ENCODE measurements at places on chromosomes 2 and 18.

DNA sequence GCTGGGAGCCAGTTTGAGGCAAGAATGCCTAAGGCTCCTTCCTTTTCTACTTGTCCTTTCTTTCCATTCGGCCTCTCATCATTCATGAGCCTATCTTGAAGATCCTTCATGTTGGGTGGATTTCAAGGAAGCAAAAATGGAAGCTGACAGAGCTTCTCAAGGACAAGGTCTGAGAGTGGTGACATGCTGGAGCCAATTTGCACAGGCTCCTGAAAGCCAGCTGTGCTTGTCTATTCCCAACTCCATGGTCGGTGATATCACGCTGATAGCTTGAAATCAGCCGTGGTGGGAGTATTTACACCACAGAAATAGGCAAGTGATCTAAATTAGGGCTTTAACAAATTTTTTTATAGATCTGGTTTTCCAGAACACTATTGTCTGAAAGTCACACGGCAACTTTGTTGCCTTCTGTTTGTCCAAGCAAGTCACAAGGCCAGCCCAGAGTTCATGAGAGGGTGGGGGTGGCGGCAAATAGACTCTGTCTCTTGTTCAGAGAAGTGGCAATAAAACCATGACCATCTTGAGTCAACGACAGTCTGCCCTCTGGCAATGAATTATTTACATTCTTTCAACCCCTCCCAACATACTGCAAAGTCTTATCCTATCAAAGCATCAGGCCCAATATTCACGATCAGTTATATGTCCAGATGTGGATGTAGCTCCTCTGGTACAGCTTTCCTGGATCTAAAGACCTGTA lies 49.9 kb upstream of the SLC35F5 start:
- DNase-seq, result no peak

DNA sequence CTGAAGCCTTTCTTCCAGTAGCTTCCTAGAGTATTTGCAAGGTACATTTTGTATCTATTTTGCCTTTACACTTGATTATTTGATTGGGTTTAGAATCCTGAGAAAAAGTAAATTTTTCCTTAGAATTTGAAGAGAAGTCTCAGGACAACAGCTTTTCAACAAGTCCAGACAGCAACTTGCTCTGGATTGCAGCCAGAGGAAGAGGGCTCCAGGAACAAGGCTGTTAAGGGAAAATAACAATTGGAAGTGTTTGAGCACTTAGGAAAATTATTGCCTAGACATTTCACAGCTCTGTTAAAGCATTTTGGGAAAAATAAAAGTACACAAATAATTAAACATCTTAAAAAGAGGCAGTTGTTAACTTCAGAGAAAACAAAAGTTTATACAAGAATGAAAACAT lies 58.3 kb upstream of the RAPGEF4 start:
- DNase-seq, result no peak

GRCh38 chr2:206736935-206737334 lies 18.7 kb upstream of the DYTN start:
- DNase-seq, result no peak

DNA sequence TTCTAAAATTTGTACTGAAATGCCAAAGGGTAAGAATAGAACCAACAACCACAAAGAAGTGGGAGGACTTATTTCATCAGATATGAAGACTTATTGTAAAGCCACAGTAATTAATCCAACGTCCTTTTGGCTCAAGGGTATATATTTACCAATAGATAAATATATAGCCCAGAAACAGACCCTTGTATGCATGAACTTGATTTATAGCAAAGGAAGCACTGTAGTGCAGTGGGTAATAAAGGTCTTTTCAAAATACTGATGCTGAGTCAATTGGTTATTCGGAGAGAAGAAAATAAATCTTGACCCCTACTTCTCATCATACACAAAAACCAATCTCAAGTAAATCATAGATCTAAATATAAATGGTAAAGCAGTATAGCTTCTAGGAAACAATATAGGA lies 200.5 kb upstream of the ST6GAL2 start:
- DNase-seq, result no peak

DNA sequence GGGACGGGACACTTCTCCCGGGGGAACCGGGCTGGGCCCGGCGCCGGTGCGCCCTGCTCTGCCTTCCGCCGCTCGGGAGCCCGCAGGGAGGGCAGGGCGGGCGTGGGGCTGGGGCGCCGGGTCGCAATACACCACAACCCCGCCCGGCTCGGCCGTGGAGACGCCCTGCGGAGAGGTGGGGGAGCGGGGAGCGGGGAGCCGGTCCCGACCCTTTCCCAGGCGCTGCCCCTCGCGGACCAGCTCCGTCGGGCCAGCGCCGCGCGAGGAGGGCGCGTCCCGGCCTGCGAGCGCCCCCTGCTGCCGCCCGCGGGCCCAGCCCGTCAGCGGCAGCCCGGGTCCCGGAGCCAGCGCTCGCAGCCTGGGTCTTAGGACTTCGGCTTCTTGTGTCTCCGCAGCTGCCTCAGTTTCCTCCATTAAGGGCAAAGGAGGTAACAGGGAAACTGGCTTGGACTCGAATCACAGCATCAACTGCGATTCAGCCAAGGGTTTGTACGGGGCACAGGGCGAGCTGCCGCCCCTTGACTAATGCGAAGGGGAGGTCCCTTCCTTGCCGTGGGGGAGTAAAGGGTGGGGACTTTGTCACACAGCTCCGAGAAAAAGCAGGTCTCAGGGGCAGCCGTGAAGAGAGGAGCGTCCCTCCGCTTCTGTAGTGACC lies 635 bp upstream of the ADRA2B start:
- DNase-seq, result peak; percentile 62

GRCh38 chr2:51986101-51986500 lies 954.2 kb upstream of the NRXN1 start:
- no peak for DNase-seq

- no peak for DNase-seq
Measured at GRCh38 chr2:182767578-182767977, 51.5 kb downstream of the DNAJC10 start.

DNA sequence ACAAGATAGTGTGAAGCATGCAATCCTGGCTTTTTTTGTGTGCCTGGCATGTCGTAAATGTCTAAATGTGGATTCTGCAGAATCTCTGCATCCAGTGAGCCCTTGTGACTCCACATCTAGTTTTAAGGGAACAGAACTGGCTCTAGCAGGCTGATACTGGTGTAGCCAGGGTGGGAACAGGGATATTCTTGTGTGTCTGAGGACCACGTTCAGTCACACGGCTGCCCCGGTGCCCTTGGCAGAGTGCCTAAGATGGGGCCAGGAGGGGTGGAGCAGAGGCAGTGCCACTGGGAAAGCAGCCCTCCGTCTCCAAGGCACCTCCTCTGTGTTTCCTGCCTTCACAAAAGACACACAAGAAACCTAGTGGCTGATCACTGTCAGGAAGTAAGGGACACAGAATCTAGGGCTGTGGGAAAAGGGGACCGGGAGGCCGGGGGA lies 91.5 kb upstream of the PARD3B start:
- peak; percentile 23 for DNase-seq

- no peak for DNase-seq
Measured at GRCh38 chr2:134912361-134912760, 6.3 kb upstream of the CCNT2 start.

DNA sequence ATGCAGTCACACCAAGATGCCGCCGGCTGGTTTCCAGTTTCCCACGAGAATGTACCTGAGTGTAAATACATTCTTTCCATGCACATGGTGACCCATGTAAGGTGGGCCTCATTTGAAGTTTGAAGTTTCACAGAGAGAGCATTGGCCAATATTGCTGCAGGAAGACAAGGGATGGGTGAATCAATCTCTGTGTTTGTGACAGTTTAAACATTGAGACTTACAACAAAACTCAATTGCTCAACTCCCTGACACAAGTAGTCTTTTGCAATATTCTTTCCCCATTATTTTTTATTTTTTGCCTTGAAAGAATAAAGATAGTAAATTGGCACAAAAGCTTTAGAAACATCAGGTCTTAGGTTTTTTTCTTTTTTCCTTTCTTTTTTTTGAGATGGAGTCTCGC lies 5.1 kb downstream of the SERPINB2 start:
- no peak for DNase-seq

GRCh38 chr2:133252780-133253355 lies 315.4 kb downstream of the NCKAP5 start:
- DNase-seq, result no peak

GRCh38 chr18:58965291-58966004 lies 100.8 kb downstream of the ZNF532 start:
- no peak for DNase-seq

DNA sequence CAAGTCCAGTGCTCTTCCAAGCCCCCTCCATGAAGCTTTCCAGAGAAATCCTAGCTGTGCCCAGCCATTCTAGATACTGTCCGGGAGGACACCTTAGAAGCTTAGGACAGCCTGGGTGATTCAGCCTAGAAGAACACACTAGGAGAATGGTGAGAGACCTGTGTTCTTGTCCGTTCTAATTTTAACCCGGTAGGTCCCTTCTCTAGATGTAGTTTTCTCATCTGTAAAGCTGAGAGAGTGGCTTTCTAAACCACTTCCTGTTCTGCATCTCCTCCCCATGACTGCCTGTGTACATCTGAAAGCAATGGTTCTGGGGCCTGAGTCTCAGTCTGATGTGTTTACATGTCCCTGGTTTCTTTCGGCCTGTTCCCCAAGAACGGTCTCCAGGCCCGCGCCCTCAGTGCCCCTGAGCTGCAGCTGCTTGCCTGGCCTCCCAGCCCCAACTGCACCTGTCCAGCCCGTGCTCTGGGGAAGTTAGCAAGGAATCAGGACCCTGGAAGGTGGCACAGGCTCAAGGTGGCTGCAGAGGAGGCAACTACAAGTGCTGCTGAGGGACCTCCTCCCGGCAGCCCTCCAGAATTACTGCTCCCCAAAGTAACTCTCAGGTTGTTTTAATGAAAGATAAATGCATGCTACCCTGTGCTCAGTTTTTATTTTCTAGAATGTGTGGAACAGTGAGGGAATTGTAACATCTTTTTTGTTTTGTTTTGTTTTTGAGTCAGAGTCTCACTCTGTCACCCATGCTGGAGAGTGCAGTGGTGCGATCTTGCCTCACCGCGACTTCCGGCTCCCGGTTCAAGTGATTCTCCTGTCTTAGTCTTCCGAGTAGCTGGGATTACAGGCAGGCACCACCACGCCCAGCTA lies 105.9 kb downstream of the LBH start:
- no peak for DNase-seq

DNA sequence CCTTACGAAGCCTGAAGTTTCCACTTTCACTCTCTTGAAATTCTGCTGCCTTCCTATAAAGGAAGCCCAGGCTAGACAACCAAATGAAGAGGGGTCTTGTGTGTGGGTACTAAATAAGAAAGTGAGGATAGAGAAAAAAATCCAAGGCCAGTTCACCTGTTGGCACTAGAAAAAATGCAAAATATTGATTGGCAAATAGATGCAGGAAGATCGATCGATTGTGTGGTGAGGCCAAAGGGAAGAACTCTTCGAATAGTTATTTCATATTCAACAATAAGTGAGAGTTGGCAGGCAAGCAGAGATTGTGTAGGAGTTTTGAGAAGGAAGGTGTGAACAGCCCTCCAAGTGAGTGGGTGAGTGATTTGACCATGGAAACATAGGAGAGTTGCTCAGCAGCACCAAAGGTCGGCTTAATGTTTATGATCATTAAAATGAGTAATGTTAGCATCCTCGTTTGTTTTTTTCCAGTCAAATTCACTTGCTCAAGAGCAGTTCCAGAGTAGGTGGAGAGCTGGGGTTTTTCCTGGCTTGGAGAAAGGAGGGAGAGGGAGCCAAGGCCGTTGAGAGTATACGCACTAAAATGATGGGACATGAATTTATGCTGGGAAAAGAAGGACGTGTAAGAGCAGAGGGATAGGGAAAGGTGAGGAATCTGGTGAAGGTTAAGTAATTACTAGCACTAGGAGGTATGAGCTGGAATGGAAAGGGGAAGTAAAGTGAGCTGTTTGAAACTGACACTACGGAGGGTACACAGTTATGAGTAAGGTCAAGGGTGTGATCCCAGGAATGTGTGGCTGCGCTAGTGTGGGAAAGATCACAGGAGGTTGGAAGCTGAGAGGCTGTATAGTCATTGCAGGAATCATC lies 1.1 kb upstream of the NAPG start:
- no peak for DNase-seq

- DNase-seq, result peak; percentile 93
Measured at GRCh38 chr2:23926750-23927571, at the start of gene ATAD2B. ATAD2B (minus strand) TSS chr2:23927123; CDS start chr2:23926770, 353 bp downstream.

GRCh38 chr2:21812766-21813165 lies 689.0 kb downstream of the TDRD15 start:
- DNase-seq, result no peak

- DNase-seq, result no peak
Measured at GRCh38 chr2:101545950-101546349, 71.0 kb upstream of the RFX8 start.

DNA sequence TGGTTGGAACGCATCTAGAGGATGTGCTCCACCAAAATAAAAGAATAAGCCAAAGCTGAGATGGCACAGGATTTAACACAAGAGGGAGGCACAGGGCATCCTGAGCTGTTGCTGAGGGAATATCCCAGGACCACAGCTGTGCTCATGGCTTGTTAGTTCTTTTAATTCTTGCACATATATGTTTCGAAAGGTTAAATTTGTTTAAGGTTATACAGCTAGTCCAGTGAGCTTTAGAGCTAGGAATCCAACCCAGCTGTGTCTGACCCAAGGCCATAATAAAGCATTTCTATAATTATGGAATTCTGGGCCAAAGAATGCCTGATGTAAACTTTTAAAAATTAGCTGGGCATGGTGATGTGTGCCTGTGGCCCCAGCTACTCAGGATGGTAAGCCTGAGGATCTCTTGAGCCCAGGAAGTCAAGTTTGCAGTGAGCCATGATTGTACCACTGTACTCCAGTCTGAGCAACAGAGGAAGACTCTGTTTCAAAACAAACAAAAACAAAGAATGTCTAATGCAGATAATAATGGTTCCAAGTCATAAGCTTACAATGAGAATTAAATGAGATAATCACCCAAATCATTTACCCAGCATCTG lies 66.4 kb upstream of the CCBE1 start:
- no peak for DNase-seq

DNA sequence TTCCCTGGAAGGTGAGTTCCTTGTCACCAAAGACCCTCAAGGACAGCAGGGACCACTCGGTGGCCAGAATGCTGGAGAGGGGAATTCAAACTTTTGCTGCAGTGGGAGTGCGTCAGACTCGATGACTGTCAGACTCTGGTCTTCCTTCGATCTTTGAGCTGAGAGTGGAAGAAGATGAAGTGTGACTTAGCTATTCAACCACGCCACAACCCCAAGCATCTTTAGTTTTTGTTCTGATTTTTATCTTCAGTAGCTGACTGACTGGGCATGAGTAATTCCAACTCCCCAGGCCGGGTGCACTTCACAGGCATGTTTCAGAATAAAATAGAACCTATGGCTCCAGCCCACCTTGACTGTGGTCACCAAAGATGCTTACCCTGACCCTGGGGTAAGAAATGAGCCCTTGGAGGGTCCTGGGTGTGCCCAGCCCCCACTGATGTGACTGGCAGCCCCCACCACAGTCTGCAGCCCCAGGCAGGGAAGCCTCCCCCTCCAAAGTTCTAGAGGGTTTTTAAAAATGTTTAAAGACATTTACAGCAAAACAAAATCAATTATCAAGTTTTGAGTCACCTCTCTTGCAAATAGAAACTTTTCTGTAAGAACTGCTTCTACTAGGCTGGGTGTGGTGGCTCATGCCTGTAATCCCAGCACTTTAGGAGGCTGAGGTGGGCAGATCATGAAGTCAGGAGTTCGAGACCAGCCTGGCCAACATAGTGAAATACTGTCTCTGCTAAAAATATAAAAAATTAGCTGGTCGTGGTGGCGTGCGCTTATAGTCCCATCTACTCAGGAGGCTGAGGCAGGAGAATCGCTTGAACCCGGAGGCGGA lies 24.9 kb upstream of the YWHAQ start:
- no peak for DNase-seq
